ENCODE measurements at places on chromosomes 2 and 18.

- no peak for DNase-seq
Measured at GRCh38 chr2:107436281-107436680, 390.4 kb upstream of the RGPD4 start.

DNA sequence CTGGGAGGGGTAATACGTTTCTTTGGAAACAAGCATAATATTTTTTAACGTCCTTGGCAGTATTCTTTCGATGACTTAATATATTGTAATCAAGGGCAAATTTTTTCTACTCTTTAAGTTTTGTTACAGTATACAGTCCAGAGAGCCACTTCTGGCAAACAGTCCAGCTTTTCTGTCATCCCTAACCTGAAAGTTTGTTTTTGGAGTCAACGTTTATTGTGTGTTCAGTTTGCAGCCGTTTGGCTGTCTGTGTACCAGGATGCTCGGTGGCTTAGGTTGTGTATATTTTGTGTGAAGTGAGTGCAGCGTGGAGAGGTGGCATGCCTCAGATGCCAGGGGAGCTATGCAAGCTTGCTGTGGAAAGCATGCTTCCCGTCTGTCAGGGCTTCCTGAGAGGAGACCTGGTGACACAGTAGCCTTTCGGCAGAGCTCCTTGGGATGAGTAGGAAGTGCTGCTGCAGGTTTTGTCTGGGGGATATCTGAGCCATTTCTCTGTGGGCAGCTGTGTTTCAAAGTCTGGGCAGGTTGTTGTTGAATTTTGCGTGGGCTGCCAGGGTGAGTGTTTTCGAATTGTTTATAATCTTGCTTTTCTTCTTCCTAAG is 14.7 kb downstream of the MAP3K20 start:
- no peak for DNase-seq

DNA sequence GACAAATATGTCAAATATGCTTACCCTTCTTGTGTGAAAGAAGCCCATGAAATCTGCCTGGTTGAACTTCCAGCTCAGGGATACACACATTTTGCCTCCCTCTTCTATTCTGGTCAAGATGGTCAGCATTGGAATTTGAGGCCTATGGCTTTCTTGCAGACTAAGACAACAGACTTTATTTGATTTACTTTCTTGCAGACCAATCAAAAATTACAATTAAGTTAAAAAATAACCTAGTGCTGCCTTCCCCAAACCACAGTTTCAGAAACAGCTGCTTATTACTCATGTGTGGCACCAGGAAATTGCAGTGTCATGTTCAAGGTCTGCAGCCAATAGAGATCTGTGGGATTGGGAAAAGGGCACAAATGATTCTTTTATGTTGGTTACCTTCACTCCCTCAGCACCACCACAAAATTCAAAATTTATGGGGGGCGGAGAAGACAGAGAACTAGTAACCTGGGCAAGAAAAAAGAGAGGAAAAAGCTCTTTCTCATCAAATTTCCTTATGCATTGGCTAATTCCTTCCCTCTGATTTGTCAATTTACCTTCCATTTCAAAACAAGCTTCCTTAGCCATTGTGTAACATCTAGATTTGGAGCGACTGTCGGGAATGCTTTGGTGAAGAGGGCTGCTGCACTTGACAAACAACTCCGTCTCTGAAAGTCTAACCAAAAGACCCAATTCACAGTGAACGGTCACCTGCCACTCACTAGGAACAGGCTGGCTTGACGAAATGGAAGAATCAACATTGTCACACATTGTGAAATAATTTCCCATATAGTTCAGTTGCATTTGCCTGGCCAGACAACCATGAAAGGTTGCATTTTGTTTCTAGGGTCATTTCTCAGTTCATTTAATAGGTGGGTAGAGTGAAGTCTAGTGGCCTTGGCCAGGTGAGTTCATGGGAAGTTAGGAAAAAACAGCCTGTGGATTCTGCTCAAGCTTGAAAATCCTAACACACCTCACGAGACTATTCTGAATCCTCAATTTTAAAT is 100.4 kb upstream of the FZD5 start:
- DNase-seq, result no peak

DNA sequence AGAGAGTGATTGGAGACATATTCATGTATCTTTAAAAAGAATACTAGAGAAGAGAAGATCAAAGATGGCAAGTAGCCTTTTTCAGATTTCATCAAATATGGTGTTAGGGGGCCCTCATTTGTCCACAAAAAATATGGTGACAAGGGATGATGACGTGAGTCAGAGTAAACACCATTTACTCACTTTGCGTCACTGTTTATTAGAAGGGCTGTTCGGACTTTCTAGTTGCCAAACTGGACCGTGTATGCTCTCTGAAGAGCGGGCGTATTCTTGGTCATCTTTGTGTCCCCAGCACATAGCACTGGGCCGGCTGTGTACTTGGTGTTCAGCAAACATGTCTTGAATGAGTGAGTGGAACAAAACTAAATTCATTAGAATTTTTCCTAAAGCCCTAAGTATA is 37.5 kb downstream of the TTC39C start:
- DNase-seq, result no peak

DNA sequence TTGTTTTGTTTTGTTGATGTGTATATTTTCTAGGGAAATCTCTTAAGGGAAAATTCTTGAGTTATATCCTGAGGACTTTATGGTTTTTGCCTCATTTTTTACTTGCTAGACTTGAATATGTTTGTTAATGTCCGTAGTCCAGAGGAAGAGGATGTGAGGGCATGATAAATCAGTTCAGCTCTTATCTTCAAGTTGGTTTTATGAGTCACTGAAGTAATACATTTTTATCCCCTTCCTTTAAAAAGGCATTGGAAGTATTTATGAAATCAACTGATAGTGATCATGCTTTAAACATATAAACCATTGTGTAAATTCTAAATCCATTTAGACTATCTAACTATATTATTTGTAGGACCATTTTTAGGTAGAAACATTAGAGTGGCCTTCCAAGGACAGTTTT is 43.9 kb upstream of the CYBRD1 start:
- no peak for DNase-seq

GRCh38 chr2:223735035-223735640 is 102.2 kb downstream of the AP1S3 start:
- DNase-seq, result no peak

- DNase-seq, result no peak
Measured at GRCh38 chr2:8587920-8588830, 93.7 kb upstream of the ID2 start.

DNA sequence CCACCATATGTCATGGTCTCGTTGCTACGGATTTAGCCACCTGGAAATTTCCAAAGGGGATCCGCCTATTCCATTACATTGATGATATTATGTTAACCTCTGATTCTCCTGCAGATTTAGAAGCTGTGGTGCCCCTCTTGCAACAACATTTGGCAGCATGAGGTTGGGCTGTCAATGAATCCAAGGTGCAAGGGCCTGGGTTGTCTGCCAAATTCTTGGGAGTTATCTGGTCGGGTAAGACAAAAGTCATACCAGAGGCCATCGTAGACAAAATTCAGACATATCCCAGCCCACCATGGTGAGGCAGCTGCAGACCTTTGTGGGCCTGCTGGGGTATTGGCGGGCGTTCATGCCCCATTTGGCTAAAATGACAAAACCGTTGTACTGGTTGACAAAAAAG is 13.6 kb upstream of the C2orf42 start:
- no peak for DNase-seq

GRCh38 chr2:28310107-28310506 is 82.6 kb upstream of the FOSL2 start:
- no peak for DNase-seq

DNA sequence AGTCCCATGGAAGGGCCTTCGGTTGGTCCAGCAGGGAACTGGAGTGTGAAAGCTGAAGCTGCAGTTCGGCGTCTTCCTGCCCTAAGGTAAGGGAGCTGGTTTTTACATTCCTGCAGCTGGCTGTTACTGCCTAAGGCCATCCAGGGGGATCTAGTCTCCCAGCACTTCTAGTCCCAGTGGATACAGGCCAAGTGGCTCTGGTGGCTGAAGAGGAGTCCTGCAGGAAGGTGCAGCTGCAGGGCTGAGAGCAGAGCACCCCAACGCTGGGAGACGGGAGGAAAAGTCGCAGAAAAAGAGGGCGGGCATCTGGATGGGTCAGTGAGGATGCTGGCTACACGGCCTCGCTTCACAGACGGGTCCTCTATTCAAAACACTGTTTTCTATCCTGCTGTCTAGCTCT is 225.0 kb upstream of the HS6ST1 start:
- no peak for DNase-seq

- no peak for DNase-seq
Measured at GRCh38 chr2:237137626-237138323, 52.1 kb downstream of the COPS8 start.

GRCh38 chr2:67649331-67650261 is 252.5 kb downstream of the ETAA1 start:
- DNase-seq, result no peak

- no peak for DNase-seq
Measured at GRCh38 chr2:106124106-106124756, 69.9 kb downstream of the UXS1 start.

- DNase-seq, result no peak
Measured at GRCh38 chr2:57959390-57959789, 87.2 kb upstream of the VRK2 start.

GRCh38 chr18:55252053-55252675 is 292.9 kb upstream of the CCDC68 start:
- no peak for DNase-seq

DNA sequence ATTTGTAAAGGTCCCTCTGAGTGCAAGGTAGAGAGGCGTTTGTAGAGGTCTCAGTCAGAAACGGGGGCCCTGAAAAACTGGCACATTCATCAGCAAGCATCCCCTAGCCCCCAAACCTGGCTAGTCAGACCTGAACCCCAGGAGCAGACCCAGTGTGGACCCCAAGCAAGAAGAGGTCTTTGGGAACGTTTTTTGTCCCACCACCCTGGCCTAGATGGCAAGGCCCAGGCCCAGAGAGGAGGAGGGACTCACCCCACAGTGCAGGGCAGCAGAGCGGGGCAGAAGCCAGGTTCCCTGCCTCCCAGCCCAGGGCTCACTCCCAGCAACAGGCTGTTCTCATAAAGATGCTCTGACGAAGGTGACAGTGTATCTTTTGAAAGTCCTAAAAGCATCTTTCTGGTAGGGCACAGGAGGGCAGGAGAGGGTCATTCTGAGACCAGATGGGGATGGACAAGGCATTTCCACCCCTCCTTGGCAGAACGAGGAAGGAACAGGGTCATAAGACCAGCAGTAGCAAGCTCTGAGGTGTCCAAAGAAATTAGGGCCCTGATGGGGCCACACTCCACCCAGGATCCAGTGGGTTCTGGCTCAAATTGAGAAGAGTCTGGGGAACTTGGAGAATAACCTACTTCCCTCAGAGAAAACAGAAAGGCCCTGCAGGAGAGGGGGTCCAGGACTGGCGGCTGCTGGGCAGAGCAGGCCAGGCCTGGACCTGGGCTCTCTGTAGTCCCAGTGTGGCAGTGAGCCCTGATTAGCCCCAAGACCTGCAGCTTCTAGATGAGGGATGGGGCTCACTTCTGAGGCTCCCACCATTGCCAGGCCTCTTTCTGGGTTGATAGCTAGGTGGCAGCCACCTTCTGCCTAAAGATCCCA is 18.2 kb downstream of the ADRA2B start:
- DNase-seq, result peak; percentile 0

GRCh38 chr2:3113769-3114168 is 263.8 kb downstream of the EIPR1 start:
- no peak for DNase-seq

GRCh38 chr2:112074506-112074905 is 19.4 kb downstream of the TMEM87B start:
- no peak for DNase-seq

DNA sequence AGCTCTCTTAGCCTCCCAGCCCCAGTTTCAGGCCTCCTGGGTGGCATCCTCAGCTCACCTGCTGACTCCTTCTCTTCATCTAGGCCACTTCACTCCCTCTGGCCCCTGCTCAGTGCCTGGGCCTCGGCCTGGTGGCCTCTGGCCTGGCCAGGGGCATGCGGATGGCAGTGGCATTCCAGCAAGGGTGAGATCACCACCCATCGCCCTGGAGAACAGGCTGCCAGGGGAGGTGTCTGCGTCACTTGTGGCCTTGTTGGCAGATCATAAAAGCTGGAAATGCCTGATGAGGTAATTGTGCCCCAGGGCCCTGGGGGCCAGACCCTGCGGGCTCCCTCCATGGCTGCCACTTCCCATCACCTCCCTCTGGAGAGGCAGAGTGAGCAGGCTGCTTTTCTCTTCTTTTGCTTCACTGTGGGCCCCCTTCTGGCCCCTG is 72.5 kb upstream of the SMAD2 start:
- DNase-seq, result no peak

DNA sequence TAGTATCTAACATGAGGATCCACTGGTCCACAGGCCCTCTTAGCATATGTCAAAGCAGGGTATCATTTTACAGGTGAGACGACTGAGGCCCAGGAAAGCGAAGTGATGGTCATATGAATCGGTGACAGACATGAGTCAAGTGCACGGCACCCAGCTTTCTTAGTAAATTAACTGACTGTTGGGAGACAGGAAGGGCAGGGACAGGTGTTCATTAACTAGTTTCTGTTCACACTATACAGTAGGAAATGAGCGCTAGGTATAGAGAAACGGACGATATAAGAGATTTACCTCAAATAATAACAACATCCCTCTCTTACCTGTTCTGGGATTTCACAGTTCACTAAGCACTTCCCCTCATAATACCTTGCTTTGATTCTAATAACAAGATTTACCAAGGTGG is 1.7 kb upstream of the SMARCAL1 start:
- no peak for DNase-seq

GRCh38 chr2:30234180-30234971 is 3.0 kb downstream of the LBH start:
- DNase-seq, result peak; percentile 64

DNA sequence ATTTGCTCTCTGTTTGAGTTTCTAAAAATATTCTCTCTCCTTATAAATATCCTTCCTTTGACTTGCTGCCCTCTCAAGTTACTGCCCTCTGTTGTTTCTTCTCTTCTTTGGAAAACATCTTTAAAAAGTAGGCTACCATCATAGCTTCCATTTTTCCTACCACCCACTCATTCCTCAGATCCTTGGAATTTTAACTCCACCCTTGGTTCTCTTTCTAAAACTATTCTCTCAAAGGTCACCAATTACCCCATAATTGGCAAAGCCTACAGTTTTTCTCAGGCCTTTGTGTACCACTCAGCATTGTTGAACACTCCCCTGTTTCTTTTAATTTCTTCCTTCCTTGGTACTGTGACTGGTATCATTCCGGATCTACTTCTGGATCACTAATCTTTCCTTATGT is 43.0 kb upstream of the ITGAV start:
- no peak for DNase-seq

DNA sequence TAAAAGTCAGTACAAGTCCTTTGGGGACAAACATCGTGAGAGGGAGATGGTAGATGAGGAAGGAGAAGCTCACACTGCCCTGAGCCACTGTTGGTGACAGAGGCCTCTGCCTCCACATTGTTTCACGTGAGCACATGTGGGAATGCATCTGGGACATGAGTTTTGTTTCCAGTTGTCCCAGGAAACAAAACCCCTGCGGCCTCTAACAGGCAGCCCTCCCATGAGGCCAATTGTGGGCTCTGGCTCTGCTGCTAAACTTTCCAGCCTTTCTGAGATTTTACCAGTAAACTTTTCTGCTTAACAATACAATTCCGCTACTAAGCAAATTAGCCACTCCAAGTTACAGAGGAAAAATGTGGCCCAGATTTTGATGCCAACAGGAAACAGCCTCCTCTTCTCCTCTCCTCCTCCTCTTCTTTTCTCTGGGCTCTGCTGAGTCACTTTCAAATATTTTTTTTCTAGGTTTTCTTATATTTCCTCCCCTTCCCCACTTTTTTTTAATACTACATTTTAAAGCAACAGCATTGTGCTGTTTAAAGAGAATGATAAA is 23.4 kb upstream of the LRRC30 start:
- no peak for DNase-seq

GRCh38 chr2:174333372-174334277 is 1.1 kb upstream of the SP9 start:
- DNase-seq, result no peak

GRCh38 chr2:187118331-187119099 is 269.5 kb upstream of the ZSWIM2 start:
- DNase-seq, result no peak
